ENCODE measurements at places on chromosomes 6 and 20. TPM values are rescaled to one million over a fixed set of nuclear protein-coding genes. Genes with fewer than 3 reads are reported as not detected.

The VGLL2 gene
- total RNA-seq = 0.58 TPM

The GMPR gene
- total RNA-seq = 0.49 TPM

The SEL1L2 gene
- not detected for total RNA-seq

The BCL2L1 gene
- 117 TPM for total RNA-seq

The THBD gene
- 0.56 TPM for total RNA-seq

The REPS1 gene
- 17.4 TPM for total RNA-seq

The SNTA1 gene
- 11.2 TPM for total RNA-seq

The HLA-B gene
- total RNA-seq = 167 TPM

The ID1 gene
- total RNA-seq = 881 TPM

The NOX3 gene
- total RNA-seq = 0.93 TPM

The ZNF334 gene
- 4.0 TPM for total RNA-seq

The BEND6 gene
- 4.0 TPM for total RNA-seq

The SLC22A16 gene
- total RNA-seq = 0.13 TPM

The OR12D2 gene
- not detected for total RNA-seq

The AK9 gene
- total RNA-seq = 0.72 TPM

The ACSS1 gene
- 3.3 TPM for total RNA-seq

The PXDC1 gene
- 60.1 TPM for total RNA-seq

The CST3 gene
- total RNA-seq = 168 TPM

The MDN1 gene
- total RNA-seq = 17.9 TPM

The BLCAP gene
- total RNA-seq = 30.7 TPM

The SERPINB6 gene
- 86.4 TPM for total RNA-seq

All from A375 (cell line).